ENCODE measurements at places on chromosomes 1 and 21. TPM values are rescaled to one million over a fixed set of nuclear protein-coding genes. Genes with fewer than 3 reads are reported as not detected.

Gene OR2L3
- not detected for total RNA-seq

Gene MUTYH
- 73.1 TPM for total RNA-seq

Gene PTPN22
- 14.0 TPM for total RNA-seq

Gene CELA3B
- total RNA-seq: not detected

Gene MSH4
- not detected for total RNA-seq

Gene EXTL1
- not detected for total RNA-seq

Gene TACSTD2
- total RNA-seq: not detected

Gene CROCC
- total RNA-seq: 14.7 TPM

Gene OLFML3
- total RNA-seq: 12.0 TPM

- DNase-seq: no peak
Measured at GRCh38 chr1:54519709-54520108, 28.3 kb upstream of the ACOT11 start.

DNA sequence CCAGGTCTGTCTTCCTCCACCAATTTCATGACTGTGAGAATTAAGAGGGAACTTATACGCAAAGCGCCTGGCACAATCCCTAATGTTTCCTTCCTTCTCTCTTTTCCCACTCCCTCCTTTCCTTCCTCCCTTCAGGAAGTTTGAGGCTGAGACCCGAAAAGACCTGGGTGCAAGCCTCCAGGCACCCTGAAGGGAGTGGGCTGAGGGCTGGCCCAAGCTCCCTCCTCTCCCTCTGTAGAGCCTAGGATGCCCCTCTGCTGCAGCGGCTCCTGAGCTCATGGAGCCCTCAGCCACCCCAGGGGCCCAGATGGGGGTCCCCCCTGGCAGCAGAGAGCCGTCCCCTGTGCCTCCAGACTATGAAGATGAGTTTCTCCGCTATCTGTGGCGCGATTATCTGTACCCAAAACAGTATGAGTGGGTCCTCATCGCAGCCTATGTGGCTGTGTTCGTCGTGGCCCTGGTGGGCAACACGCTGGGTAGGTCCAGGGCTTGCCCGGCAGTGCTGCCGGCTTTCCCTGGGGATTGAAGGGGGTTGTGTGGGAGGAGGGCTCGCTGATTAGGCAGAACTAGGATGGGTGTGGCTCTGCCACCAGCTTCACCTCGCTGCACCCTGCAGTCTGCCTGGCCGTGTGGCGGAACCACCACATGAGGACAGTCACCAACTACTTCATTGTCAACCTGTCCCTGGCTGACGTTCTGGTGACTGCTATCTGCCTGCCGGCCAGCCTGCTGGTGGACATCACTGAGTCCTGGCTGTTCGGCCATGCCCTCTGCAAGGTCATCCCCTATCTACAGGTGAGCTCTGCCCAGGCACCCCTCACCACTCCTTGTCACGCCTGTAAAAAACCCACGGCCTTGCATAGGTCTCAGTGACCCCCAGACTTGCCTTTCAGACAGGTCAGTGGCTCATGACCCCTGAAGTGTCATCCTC lies 1.7 kb downstream of the HCRTR1 start:
- DNase-seq: no peak

DNA sequence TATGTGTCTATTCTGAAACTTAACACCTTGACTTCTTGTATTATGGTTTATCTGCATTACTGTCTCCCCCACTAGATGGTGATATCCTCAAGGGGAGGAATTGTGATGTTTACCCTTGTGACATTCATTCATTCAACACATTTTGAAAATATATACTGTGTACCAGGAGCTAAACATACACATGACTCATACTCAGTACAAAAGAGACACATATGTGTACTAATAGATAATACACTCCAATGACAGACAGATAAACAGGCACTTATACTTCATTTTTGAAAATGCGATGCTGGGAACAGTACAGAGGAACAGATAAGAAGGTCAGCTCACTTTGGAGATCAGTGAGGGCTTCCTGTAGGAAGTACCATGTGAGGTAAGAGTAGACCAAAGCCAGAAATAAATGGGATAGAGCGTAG lies 8.9 kb upstream of the RAB3GAP2 start:
- no peak for DNase-seq

DNA sequence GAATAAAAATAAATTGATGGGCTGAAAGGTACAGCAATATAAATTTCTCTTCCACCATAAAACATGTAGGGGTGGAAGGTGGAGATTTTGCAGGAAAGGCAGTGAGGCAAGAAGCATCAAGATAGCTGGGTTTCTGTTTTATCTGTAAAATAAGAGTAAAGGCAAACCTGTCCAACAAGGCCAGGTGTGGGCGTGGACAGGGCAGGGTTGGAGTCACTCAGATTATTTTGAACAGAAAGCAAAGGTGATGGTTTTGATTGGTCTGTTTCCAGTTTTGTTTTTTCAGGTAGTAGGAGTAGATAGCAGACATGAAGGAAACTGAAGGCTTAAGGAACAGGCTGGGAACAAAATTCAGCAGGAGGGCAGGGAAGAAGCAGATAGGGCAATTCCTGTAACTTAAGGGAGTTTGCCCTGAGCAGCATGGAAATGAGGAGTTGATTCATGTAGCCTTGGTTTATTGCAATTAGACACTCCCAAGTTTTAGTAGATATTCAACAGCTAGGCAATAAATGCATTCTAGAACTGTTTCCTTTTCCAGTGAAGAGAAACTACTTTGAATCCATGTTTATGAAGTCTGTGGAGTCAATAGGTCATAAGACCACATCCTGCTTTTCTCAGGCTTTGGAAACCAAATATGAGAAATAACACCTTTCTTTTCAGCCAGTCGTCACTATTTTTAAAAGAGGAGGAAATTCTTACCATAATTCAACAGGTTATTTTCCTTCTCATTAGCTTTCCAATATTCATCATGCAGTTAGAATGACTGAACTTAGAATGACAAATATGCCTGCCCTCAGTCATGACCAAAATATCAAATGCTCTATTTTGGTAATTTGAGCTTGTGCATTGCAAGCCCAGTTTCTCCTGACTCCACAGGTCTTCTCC lies 38.7 kb upstream of the CD55 start:
- DNase-seq: no peak

GRCh38 chr1:97365026-97365425 lies 555.8 kb downstream of the DPYD start:
- no peak for DNase-seq

DNA sequence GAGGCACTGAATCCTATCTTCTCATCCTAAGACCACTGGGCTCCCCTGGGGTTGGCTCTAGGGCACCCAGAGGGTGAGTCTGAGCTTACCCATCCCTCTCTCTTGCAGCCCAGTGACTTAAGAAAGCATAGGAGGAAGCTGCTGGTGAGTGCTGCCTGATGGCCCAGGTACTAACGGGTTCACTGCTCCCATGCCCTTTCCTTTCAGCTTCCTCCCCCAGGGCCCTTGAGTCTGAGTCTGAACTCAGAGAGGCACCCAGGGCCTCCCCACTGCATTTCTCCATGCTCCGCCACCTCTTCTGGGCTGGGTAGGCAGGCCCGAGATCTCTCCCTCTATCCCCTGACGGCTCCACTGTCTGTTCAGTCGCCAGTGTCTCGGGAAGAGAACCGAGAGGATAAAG lies 29.7 kb downstream of the PPFIA4 start:
- no peak for DNase-seq

GRCh38 chr1:113891631-113892220 lies 4.3 kb upstream of the BCL2L15 start:
- no peak for DNase-seq

DNA sequence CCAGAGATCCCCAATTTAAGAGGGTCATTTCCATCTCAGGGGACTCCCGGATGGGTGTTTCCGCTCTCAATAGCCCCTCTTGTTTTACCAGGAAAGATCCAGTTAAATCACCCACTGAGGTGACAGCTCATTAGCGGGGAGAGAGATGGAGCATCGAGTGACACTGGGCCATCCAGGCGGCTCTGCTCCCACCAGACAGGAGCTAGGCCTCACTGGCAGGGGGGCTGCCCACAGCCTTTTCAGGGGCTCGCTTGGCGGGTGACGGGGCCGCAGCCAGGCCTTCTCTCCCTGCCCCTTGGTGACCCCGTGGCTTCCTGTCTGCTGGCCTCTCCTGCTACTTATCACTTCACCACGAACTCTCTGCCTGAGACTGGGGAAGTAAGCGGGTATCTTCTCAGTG lies 26.7 kb upstream of the SPSB1 start:
- DNase-seq: no peak

DNA sequence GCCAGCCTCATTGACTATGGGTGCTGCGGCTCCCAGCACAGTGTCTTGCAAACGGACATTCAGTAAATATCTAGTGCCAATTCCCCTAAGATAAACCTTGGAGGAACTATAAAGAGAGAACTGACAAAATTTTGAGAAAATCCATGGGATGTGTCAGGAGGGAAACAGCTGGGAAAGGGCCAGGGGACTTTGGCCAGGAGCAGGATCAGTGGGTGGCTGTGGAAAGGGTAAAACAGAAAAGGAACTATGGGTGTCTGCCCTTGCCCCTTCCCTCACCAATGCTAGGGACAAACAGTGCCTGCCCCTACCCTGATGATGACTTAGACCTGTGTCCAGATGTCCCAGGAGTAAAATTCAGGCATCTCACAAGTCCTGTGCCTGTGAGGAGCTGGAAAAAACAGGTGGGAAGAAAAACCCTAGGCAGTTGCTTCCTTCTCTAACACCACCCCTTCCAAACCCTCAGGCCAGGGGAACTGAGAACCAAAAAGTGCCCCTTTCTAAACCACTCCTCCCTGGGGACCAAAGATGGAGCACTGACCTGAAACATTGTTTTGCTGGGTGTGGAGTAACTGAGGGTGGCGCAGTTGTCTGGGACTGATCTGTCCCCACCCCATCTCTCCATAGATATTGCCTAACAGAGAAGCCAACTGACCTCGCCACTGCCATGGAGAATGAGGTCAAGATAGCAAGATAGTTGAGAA lies 22.1 kb upstream of the IFNAR2 start:
- DNase-seq: no peak

DNA sequence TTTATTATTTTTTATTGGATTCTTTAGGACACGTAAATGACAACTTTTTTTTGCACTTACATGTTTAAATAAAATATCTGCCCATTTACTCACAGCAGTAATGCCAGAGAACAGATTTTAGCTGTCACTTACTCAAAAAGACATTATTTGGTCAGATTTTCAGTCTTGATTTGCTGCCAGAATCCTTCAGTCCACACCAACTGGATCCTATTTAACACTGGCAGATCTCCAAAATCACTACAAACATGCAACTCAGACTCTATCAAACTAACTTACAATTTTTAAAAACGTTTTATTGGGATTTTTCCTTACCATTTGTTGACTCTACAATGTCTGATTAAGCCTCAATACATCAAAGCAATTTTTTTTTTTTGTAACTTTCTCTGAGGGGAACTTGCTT lies 11.1 kb downstream of the ATP6V1G3 start:
- DNase-seq: no peak

- no peak for DNase-seq
Measured at GRCh38 chr1:169024800-169025271, 81.7 kb upstream of the ATP1B1 start.

DNA sequence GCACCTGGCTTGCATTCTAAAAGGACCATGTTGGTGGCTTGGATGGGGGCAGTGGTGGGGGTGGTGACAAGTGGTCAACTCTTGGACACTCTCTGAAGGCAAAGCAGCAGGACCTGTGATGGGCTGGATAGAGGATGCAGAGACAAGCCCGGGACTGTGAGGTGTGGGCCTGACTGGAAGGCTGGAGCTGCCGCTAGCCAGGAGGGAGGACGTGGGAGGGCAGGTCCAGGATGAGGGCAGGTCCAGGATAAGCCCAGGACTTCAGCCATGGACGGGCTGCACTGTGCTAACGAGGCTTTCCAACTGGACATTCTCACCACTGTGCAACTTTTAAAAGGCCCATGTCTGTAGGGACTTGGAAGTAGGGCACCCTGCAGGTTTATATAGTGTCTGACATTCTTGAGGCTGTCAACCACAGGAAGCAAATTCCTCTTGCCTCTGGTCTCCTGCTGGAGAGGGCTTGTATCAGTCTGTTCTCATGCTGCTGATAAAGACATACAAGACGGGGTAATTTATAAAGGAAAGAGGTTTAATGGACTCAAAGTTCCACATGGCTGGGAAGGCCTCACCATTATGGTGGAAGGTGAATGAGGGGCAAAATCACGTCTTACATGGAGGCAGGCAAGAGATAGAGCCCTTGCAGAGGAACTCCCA lies 8.3 kb upstream of the C1orf167 start:
- DNase-seq: no peak

GRCh38 chr1:47696404-47696736 lies 258.5 kb downstream of the FOXD2 start:
- no peak for DNase-seq

DNA sequence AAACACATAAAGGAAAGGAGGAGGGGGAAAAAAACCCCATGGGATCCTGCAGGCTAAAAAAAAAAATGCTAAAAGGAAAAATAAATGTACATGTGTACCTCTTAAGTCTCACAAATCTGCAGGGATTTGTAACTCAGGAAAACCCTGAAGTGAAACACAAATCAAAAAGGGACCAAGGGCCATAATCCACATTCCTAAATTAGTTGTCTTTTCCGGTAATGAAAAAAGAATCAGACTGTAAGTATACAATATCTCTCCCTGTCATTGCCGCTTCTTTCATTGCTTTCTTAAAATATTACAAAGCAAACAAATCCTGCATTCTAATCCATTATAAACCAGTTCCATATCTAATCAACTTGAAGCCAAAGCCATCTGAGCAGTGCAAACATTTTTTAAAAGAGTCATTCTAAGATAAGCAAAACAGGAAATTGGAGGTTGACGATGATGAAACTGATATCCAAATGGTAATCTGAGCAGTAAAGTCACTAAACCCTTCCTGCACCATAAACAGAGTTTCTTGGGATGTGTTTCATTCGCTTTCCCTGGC lies 58.7 kb upstream of the SIM2 start:
- no peak for DNase-seq

- DNase-seq: no peak
Measured at GRCh38 chr1:81549588-81550127, 251.1 kb upstream of the ADGRL2 start.

GRCh38 chr1:101185421-101185820 lies 51.4 kb upstream of the S1PR1 start:
- DNase-seq: no peak

GRCh38 chr1:193320270-193320669 lies 133.9 kb upstream of the B3GALT2 start:
- no peak for DNase-seq

DNA sequence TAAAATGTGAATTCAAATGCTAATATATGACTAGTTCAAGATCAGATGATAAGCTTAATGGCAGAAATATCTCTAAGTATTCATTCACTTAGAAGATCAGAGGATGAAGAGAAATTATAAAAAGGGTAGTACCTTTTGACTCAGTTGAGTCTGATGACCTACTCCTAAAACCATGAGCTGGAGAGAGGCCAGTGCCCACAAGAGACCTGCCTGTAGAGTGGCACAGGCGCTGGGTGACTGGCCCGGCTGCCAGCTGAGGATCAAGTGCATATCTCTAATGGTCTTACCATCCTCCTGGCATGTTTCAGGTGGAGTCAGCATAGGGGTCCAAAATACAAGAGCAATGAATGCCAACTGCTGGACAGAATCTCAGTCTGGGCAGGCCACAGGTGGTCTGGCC lies 14.1 kb downstream of the DDAH1 start:
- DNase-seq: no peak

All from Peyer's patch (tissue), 4 donors.